SJSA1 (cell line): ENCODE measurements at places on chromosomes 2 and 18. TPM values are rescaled to one million over a fixed set of nuclear protein-coding genes. Genes with fewer than 3 reads are reported as not detected.
A peak's percentile ranks its signal among the peaks of the same experiment; 100 is the strongest.

GRCh38 chr2:49238604-49238960 lies 84.3 kb upstream of the FSHR start:
- no peaks in the 10 kb centered on the region; the same call in 1 of the 2 replicates for H3K4me1 ChIP-seq
- H3K4me3 ChIP-seq, result no peak overlapping the region
- no peak for DNase-seq
- H3K36me3 ChIP-seq, result no peaks in the 10 kb centered on the region
- no peaks in the 10 kb centered on the region for H3K27me3 ChIP-seq
- H3K27ac ChIP-seq, result no peak overlapping the region

- no peak overlapping the region for H3K4me3 ChIP-seq
- no peaks in the 10 kb centered on the region for H3K4me1 ChIP-seq
- H3K27ac ChIP-seq, result no peak overlapping the region
- no peaks in the 10 kb centered on the region for H3K36me3 ChIP-seq
- no peak for DNase-seq
- H3K27me3 ChIP-seq, result no peaks in the 10 kb centered on the region
Observed at GRCh38 chr2:156229724-156230362, 102.7 kb downstream of the NR4A2 start.

GRCh38 chr2:223887127-223887526 lies 49.7 kb upstream of the AP1S3 start:
- no peaks in the 10 kb centered on the region for H3K27me3 ChIP-seq
- H3K36me3 ChIP-seq, result peaks cover 85% of the 10 kb centered on the region
- no peak overlapping the region for H3K27ac ChIP-seq
- no peak overlapping the region for H3K4me3 ChIP-seq
- DNase-seq, result no peak

DNA sequence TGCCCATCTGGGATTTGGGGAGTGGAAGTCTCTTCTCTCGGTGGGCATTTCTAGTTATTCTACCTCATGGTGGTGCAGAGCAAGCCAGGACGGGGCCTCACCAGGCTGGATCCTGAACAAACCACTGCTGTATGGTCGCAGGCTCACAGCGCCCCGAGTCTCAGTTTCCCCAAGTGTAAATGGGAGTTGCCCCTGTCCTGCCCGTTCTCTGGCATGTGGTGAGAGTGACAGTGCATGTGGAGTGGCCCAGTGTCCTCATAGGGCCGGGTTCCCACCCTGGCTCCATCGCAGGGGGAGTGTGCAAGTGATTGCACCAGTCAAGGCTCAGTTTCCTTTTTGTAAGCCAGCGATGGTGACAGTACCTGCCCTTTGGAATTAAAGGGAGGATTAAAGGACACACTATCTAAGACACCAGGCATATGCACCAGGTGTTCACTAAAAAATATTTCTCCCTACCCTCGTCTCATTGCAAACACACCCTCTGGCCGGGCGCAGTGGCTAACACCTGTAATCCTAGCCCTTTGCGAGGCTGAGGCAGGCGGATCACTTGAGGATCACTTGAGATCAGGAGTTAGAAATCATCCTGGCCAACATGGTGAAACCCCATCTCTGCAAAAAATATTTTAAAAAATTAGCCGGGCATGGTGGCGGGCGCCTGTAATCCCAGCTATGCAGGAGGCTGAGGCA lies 173.3 kb upstream of the MYCN start:
- no peaks in the 10 kb centered on the region for H3K4me1 ChIP-seq
- H3K27me3 ChIP-seq, result no peaks in the 10 kb centered on the region
- no peak overlapping the region for H3K4me3 ChIP-seq
- H3K36me3 ChIP-seq, result no peaks in the 10 kb centered on the region
- H3K27ac ChIP-seq, result no peak overlapping the region

DNA sequence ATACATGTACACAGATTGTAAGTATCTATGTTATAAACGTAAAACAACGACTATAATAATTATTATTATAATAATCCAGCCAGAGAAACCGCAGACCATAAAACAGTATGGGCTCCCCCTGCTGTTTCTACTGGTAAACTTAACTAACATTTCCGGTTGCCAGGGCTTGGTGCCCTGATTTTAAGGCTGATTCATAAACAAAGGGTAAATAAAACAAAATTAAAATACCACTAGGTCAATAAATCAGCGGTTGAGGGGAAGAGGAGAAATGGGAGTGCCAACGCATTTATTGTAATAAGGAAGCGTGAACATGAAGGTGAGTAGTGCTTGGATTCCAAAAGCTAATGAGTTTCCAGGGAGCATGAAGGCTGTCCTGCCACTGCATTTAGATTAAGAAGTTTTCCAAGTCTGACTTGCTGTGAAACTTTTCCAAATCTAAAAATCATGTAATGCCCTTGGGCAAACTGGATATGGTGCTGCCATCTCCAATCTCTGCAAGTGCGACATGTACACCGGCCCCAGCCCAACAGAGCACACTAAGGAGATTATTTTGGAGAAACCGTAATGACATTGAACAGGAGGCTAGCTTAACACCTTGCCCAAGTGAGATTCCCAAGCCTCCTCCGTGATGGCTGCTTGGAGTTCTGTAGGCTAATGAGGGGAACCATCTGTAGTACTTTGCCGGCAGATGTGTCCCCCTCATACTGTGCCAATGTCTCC lies 50.7 kb upstream of the HNRNPA3 start:
- H3K27me3 ChIP-seq, result no peaks in the 10 kb centered on the region
- H3K4me1 ChIP-seq, result peaks cover 33% of the 10 kb centered on the region
- H3K4me3 ChIP-seq, result no peak overlapping the region
- H3K36me3 ChIP-seq, result no peaks in the 10 kb centered on the region

- no peaks in the 10 kb centered on the region for H3K4me1 ChIP-seq
- DNase-seq, result no peak
- H3K27ac ChIP-seq, result no peak overlapping the region
- no peak overlapping the region for H3K4me3 ChIP-seq
- H3K36me3 ChIP-seq, result no peaks in the 10 kb centered on the region
Observed at GRCh38 chr2:105678346-105678745, 66.4 kb upstream of the NCK2 start.

- H3K27ac ChIP-seq, result no peak overlapping the region
- H3K4me3 ChIP-seq, result no peak overlapping the region
- DNase-seq, result no peak
- H3K36me3 ChIP-seq, result no peaks in the 10 kb centered on the region
- H3K27me3 ChIP-seq, result no peaks in the 10 kb centered on the region
- H3K4me1 ChIP-seq, result no peaks in the 10 kb centered on the region
Observed at GRCh38 chr18:78561757-78562510, 417.7 kb upstream of the SALL3 start.

DNA sequence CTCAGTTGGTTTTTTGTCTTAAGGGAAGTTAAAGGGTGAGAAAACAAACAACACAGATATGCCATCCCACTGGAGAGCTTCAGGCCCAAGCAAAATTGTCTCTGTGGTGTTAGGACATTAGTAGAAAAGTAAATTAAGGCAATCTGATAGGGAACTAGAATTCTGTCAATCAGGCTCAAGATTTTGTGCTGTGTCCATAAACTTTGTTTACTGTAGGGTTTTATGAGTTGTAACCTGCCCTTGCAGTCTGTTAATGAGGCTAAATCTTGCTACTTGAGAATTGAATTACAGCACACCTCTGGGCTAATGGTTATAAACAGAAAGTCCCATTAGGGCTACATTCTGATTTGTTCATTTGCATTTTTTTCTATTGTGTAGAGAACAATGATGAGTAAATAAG lies 78.0 kb upstream of the OTX1 start:
- no peaks in the 10 kb centered on the region for H3K36me3 ChIP-seq
- H3K4me1 ChIP-seq, result no peaks in the 10 kb centered on the region
- H3K27me3 ChIP-seq, result no peaks in the 10 kb centered on the region
- H3K4me3 ChIP-seq, result no peak overlapping the region
- no peak overlapping the region for H3K27ac ChIP-seq

DNA sequence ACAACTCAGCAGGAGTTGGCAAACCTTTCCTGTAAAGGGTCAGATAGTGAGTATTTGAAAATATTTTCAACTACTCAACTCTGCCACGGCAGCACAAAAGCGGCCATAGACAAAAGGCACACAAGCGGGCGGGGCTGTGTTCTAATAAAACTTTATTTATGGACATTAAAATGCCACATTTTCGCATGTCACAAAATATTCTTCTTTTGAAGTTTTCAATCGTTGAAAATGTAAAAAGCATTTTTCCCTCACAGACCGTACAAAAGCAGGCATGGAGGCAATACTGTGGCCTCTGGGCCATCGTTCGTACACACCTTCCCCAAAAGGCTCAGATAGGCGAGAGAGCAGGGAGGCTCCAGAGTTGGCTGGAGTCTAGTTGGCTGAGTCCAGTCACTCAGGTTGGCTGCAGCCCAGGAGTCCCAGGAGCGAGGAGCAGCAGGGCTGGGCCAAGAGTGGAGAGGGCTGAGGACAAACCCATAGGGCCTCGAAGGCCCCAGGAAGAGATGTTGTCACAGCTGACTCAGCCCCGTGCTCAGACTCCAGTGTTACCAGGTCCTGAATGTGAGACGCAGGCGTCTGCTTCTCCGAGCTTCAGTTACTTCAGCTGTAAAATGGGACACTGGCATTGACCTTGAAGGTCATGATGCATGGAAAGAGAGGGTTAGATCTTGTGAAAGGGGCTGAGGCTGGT lies 42.5 kb downstream of the SDC1 start:
- no peak overlapping the region for H3K4me3 ChIP-seq
- no peaks in the 10 kb centered on the region for H3K27me3 ChIP-seq
- DNase-seq, result peak; percentile 28
- no peak overlapping the region for H3K27ac ChIP-seq
- peaks cover 50% of the 10 kb centered on the region for H3K4me1 ChIP-seq

GRCh38 chr2:34305587-34305986 lies 706.5 kb upstream of the FAM98A start:
- H3K36me3 ChIP-seq, result no peaks in the 10 kb centered on the region
- no peaks in the 10 kb centered on the region for H3K4me1 ChIP-seq
- no peak overlapping the region for H3K4me3 ChIP-seq
- H3K27ac ChIP-seq, result no peak overlapping the region

DNA sequence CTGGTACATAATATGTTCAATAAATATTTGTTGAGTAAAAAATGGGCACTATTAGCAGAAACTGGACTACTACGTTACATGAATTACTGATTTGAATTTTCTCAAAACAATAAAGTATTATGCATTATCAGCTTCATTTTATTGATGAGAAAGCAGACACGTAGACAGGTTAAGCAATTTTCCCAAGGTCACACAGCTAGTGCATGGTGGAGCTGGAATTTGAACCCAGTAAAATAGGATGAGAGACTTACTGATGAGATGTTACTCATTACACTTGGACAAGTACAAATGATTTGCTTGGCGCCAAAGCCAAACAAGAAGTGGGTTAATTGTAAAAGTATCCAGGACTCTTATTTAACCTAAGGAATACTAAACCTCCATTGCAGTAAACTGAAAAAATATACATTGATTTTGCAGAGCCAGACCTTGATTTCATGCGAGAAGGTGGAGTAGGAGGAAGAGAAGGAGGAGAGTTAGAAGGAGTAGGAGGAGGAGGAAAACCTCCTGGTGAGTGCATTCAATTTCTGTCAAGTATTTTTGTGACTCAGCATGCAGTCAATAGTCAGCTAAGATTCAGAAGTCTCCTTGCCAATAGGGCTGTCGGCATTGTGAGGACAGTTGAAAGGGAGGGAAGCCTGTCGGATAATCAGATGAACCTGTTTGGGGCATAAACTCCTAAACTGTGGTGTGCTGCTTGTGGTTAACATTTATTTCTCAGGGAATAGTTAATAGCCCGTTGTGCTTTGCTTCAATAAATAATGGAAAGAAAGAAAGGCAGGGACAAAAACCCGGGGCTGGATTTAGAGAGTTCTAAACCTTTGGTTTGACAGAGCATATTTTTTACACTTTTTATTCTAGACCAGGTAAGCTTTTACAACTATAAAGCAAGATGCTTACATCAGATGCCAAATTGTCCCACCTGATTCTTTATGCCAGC lies 77.0 kb upstream of the TACR1 start:
- H3K4me3 ChIP-seq, result peak overlapping the region; percentile 8; the same call in 1 of the 2 replicates
- H3K36me3 ChIP-seq, result peaks cover 12% of the 10 kb centered on the region
- H3K27me3 ChIP-seq, result no peaks in the 10 kb centered on the region
- H3K4me1 ChIP-seq, result peaks cover 26% of the 10 kb centered on the region

- H3K36me3 ChIP-seq, result no peaks in the 10 kb centered on the region
- no peaks in the 10 kb centered on the region for H3K4me1 ChIP-seq
- DNase-seq, result no peak
Observed at GRCh38 chr2:220393711-220394110, 766.3 kb downstream of the SLC4A3 start.

DNA sequence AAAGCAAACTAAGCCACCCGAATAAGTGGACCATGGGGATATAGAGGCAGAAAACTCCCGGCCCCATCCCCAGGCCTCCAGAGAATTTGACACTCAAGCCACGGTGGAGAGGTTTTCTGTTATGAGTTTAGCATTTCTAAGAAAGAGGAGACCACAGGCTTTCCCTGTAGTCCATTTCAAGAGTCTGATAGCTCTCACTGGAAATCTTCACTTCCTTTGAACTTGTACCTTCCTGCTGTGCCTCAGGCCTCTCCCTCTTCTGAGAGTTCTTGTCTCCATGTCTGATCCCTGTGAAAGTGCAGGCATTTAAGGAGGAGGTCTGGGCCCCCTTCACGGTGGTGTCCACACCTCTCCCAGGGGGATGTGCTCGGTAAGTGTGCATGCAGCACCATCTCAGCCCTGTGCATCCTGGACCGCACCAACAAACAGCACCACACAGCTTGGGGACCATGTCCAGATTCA lies 113.7 kb downstream of the BCL2 start:
- no peaks in the 10 kb centered on the region for H3K27me3 ChIP-seq
- DNase-seq, result no peak
- no peak overlapping the region for H3K27ac ChIP-seq
- H3K4me3 ChIP-seq, result no peak overlapping the region

DNA sequence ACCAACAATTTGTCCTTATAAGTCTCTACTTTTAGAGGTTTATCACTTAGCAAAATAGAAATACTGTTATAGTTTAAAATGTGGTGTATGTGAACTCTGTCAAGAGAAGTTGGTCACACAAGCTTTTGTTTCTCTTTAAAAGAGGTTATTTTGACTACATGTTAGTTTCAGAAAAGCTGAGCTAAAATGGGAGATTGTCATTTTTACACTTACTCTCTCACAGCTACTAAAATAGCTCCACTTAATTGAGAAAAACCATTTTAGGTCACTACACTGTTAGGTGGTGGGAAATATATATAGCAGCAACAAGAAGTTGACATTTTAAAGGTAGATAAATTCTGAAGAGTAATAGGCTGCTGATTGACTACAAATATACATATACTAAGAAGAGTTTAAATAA lies 161.5 kb upstream of the KCNJ3 start:
- no peak for DNase-seq
- H3K4me3 ChIP-seq, result no peak overlapping the region
- no peaks in the 10 kb centered on the region for H3K27me3 ChIP-seq
- no peaks in the 10 kb centered on the region for H3K4me1 ChIP-seq

- H3K36me3 ChIP-seq, result peaks cover 75% of the 10 kb centered on the region
- no peak overlapping the region for H3K4me3 ChIP-seq
- no peak for DNase-seq
- peaks cover 13% of the 10 kb centered on the region for H3K4me1 ChIP-seq
Observed at GRCh38 chr2:241321033-241321432, 5.3 kb downstream of the SEPTIN2 start.

The ALPP gene
- total RNA-seq, result 0.45 TPM in 1 of 2 replicates, not detected in the other

The RUFY4 gene
- total RNA-seq, result not detected in 2 replicates

The MPP4 gene
- total RNA-seq, result 3.3 and 5.3 TPM in 2 replicates

The RAX gene
- not detected in 2 replicates for total RNA-seq

The MPV17 gene
- total RNA-seq, result 88.0 and 88.3 TPM in 2 replicates

The GCKR gene
- not detected in 2 replicates for total RNA-seq
